ENCODE measurements at places on chromosomes 3 and 15.

GRCh38 chr15:42021593-42021992, 751 bp upstream of the PLA2G4E start:
- no peak for DNase-seq

GRCh38 chr15:88636050-88636449, 2.8 kb upstream of the ISG20 start:
- DNase-seq, result no peak

- no peak for DNase-seq
These were observed 10.3 kb downstream of the ATP11B start for GRCh38 chr3:182803596-182803995.

- no peak for DNase-seq
These were observed 53.1 kb upstream of the SLC7A14 start for GRCh38 chr3:170638988-170639387.

- no peak for DNase-seq
These were observed 504.2 kb downstream of the IGSF11 start for GRCh38 chr3:118530350-118530922.

- DNase-seq, result no peak
These were observed 43.2 kb upstream of the UBE2E2 start for GRCh38 chr3:23159929-23160328.

DNA sequence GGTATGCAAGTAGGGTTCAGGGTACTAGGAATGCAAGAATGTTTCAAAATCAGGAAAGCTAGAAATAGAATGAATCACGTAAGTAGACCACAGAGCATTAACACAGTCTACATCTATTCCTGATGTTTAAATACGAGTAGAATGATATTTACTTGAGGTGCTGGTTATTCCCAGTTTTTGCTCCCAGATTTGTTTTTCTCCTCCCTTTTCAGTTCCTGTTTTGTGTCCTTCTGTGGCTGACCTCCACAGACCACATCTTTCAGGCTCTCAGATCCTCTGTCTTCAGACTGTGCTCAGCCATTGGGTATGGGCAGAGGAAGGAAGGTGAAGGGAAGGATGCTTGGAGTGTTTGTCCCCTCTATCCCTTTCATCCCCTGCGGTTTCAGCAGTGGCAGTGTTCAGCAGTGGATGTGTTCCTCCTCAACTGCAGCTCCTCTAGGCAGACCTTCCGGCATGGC, 276.6 kb downstream of the ZNF621 start:
- DNase-seq, result no peak

GRCh38 chr3:172846103-172846561, 95.6 kb downstream of the ECT2 start:
- DNase-seq, result no peak

GRCh38 chr3:193148688-193149473, 92.1 kb upstream of the PLAAT1 start:
- DNase-seq, result no peak

GRCh38 chr3:184160456-184160855, 5.3 kb downstream of the DVL3 start:
- no peak for DNase-seq

DNA sequence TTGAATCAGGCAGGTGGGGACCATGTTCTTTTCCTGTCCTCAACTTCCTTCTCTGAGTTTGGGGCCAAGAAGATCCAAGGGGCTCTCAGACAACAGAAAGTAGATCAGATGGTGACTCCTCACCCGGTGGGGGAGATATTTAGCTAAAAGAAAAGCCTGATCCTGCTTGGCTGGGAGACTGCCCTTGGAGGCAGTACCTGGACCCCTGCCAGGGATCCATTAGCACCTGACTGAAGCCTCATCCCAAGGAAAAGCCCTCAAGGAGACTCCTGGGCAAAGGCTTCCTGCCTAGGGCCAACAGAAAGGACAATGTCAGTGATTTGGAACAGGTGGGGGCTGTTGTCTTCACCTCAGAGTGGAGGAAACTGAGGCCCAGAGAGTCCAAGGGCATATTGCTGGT, 33.5 kb upstream of the HHATL start:
- peak; percentile 28 for DNase-seq

GRCh38 chr15:51623386-51623938, 891 bp upstream of the DMXL2 start:
- DNase-seq, result no peak

- DNase-seq, result no peak
These were observed 382.9 kb downstream of the OTOL1 start for GRCh38 chr3:161879470-161879869.

- no peak for DNase-seq
These were observed 260.3 kb upstream of the TPM1 start for GRCh38 chr15:62782071-62782841.

DNA sequence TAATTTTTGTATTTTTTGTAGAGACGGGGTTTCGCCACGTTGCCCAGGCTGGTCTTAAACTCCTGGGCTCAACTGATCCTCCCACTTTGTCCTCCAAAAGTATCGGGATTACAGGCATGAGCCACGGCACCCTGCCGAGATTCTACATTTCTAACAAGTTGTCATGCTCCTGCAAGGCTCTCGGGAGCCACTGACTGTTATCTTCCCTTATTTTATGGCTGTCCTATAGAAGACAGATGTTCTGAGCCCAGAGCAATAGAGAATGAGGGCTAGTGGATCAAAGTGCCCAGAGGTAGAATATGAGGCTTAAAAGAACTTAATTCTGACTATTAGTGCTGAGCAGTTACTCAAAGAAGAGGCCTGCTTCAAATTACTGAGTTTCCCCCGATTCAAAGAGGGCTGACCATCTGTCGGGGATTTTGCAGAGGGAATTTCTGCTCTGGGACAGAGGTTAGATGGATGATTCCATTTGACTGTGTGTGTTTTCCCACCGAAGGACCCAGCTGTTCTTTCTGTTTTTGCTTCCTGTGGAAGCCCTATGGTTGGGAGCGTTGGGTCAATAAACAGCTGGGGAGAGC, 39.5 kb downstream of the ITPR1 start:
- no peak for DNase-seq

DNA sequence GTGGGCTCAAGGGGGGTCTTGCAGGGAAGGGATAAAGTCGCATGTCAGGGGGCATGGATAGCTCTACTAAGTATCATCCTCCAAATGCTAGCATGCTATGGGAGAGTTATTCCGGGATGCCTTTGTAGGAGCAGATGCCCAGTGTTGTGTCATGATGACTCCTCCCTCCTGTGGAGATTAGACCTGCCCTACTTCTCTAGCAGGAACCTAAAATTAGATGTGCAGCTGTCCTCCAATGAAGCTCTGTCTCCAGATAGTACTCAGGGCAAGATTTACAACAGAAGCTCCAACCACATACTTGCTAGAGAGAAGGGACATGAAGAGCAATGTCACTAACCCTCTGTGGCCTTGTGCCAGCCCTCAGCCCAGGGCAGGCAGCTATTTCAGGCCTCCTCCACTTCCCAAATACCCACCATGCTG, 82.5 kb downstream of the AGBL1 start:
- no peak for DNase-seq

GRCh38 chr3:79257791-79258190, 510.0 kb downstream of the ROBO1 start:
- DNase-seq, result no peak

DNA sequence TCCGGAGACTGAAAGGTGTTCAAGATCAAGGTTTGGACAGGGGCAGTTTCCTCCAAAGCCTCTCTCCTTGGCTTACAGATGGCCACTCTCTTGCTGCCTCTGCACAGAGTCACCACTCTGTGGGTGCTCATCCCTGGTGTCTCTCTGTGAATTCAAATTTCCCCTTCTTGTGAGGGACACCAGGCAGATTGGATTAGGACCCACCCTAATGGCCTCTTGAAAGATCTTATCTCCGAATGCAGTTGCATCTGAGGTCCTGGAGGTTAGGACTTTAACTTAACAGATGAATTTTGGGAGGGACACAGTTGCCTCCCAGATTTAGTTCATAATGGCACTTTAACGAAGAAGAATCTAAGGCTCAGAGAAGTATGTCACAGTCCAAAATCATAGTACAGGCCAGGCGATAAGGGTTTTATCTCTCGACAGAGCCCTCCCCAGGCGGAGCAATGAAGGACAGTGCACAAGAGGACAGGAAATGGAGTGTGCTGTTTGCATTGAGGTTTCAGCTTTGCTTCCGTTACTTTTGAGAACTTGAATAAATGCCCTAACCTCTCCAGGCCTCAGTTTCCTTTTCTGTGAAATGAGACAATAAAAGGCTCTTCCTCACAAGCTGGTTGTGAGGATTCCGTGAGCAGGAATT, 38.9 kb upstream of the KIF23 start:
- DNase-seq, result no peak

DNA sequence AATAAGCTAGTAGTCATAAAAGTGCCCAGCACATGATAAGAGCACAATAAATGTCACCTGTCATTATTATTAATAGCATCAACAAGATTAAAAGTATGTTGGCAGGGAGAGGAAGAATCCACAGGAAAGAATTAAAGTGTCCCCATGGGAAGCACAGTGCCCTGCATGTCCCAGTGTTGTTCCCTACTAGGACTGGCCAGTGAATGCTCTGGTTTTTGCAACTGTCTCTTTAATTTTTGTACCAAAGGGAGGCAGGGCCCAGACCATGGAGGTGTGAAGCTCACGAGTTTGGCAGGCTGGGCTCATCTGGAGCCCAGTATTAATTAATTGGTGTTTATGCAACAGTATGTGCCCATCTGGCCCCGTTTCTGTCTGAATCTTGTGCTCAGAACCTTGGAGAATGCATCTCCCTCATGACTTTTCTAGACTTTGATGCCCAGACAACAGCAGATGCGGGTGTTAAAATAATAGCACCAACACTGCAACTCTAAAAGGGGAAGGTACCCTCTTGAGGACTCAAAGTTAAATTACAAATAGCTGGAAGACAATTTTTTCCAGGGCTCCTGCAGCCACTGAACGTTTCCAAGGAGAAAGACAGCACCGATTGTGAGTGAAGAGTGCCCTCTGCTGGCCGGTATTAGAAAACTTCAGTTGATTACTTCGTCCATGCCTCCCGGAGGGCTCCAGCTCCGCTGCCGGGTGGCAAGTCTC, 71.9 kb upstream of the SPATA12 start:
- peak; percentile 86 for DNase-seq

GRCh38 chr15:70284438-70285214, 186.9 kb upstream of the TLE3 start:
- peak; percentile 47 for DNase-seq

Data from activated CD8-positive, alpha-beta memory T cell treated with anti-CD3 and anti-CD28 coated beads for 24 hours (primary cell).